Right cardiac atrium (tissue), 5 donors: ENCODE measurements at places on chromosomes 7 and 10. TPM values are rescaled to one million over a fixed set of nuclear protein-coding genes. Genes with fewer than 3 reads are reported as not detected.

NPFFR1 gene
- total RNA-seq: not detected

DNA sequence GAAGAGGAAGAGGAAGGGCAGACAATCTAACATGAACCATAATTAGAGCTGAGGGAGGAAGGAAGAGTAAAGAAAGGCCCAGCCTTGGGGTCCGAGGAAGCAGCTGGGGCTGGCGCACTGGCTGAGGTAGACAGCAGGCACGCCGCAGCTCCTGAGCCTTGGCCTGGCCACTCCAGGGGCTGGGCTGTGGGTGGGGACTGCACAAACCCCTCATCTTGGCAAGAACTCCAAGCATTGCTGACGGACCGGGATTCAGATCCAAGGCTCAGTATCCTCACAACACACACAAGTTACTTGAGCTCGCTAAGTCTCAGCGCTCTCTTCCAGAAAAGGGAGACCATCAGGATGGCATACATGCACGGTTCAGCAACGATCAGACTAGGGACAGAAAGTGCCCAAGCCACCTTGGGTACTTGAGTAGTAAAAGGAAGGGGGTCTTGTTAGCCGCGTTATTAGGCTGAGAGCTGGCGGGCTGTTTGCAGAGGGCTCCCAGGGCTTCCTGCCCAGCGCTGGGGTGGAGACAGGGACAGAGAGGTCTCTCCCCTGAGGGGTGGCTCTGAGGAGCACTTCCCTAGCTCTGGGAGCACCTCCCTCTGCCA is 4.5 kb downstream of the TNS3 start:
- peak; percentile 86 for DNase-seq

DNA sequence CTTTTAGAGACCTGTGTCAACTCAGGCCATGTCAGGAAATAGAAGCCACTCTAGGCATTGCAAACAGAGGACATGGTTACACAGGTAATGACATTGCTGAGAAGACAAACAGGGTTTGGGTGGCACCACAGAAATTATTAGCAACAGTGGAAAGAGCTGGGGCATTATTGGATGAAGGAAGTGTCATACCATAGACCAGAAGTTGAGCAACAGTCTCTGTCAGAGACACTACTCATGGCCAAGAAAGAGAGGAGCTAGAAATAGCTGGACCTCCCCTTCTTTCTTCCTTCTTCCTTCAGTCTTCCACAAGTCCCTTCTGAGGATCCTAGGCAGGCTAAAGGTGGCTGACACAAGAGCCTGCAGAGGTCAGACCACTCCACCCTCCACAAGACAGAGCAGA is 4.2 kb upstream of the LIPA start:
- no peak for DNase-seq

DNA sequence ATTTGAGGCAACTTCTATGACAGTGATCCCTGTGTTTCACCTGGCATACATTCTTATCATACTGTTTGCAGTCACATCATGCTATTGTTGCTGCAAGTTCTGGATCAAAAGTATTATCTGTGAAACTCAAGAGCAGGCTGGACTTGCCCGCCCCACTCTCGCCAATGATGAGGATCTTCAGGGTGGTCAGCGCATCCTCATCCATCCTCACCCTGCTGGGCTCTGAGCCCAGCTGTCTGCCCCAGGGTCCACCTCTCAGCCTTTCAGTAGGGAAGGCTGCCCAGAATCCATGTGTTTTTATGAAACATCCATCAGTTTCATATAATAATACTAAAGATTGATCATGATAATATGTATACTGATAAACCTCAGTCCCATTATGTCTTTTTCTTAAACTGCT is 55.4 kb upstream of the KIF5B start:
- DNase-seq: no peak
